ENCODE measurements at places on chromosomes 3 and 15. TPM values are rescaled to one million over a fixed set of nuclear protein-coding genes. Genes with fewer than 3 reads are reported as not detected.

GRCh38 chr3:190854062-190854461 is 8.4 kb downstream of the GMNC start:
- DNase-seq = no peak
- H3K4me1 ChIP-seq = no peaks in the 10 kb centered on the region
- no peaks in the 10 kb centered on the region for H3K27me3 ChIP-seq
- no peak overlapping the region for H3K27ac ChIP-seq
- H3K36me3 ChIP-seq = no peaks in the 10 kb centered on the region

- no peaks in the 10 kb centered on the region for H3K4me1 ChIP-seq
- no peaks in the 10 kb centered on the region for H3K36me3 ChIP-seq
- no peak overlapping the region for H3K27ac ChIP-seq
- no peaks in the 10 kb centered on the region for H3K27me3 ChIP-seq
These were observed 18.7 kb upstream of the BCL2A1 start for GRCh38 chr15:79989682-79990081.

DNA sequence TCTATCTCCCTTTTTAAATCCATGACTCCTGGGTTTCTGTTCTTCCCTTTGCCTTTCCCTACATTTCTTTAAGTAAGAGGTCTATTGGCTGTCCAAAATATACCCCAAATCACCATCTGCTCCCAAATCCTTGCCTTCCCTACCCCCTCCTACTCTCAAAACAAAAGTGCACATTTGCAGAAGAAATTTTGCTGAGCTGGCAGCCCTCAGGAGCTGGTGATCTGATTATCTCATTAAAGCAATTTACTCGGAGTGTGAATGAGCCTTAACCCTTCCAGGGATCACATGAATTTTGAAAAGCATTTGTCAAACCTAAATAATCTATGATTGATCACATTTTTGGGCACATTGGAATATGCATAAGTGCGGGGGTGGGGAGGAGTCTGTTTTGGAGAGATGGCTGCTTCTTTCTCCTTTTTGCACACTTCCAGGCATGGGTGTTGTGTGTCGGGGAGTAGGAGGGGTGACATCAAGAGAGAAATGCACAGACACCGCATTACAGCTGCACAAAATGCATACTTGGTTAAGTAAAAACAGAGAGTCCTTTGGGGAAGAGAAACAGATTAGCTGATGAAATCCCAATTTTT is 892.6 kb downstream of the TUSC7 start:
- H3K27ac ChIP-seq = no peak overlapping the region
- H3K36me3 ChIP-seq = no peaks in the 10 kb centered on the region
- no peak overlapping the region for H3K4me3 ChIP-seq
- no peak for DNase-seq
- no peaks in the 10 kb centered on the region for H3K4me1 ChIP-seq

- H3K27ac ChIP-seq = no peak overlapping the region
- H3K4me3 ChIP-seq = no peak overlapping the region
- DNase-seq = no peak
- H3K4me1 ChIP-seq = no peaks in the 10 kb centered on the region
- H3K27me3 ChIP-seq = no peaks in the 10 kb centered on the region
- no peaks in the 10 kb centered on the region for H3K36me3 ChIP-seq
These were observed 302.8 kb upstream of the TBC1D5 start for GRCh38 chr3:18044971-18045880.

GRCh38 chr3:57951066-57951882 is 56.9 kb upstream of the FLNB start:
- no peaks in the 10 kb centered on the region for H3K36me3 ChIP-seq
- no peaks in the 10 kb centered on the region for H3K27me3 ChIP-seq
- peak overlapping the region; percentile 93 for H3K27ac ChIP-seq
- peak; percentile 90 for DNase-seq

DNA sequence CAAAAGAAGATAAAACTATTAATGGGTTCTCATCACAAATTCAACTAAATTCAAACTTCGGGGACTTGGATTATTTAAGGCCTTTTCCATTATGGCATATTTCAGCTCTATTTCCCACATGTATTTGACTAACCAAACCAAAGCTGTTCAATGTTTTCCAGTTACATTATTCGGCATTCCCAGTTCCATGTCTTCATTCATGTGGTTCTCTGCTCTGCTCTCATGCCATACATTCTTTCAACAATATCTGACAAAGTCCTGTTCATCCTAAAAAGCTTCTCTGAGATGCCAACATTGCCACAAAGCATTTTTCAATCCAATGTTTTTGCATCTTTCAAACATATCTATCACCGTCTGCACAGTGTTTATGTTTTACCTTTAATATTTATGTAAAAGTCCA is 141.4 kb downstream of the GREM1 start:
- no peaks in the 10 kb centered on the region for H3K27me3 ChIP-seq
- H3K27ac ChIP-seq = no peak overlapping the region
- peaks cover 5% of the 10 kb centered on the region for H3K4me1 ChIP-seq

DNA sequence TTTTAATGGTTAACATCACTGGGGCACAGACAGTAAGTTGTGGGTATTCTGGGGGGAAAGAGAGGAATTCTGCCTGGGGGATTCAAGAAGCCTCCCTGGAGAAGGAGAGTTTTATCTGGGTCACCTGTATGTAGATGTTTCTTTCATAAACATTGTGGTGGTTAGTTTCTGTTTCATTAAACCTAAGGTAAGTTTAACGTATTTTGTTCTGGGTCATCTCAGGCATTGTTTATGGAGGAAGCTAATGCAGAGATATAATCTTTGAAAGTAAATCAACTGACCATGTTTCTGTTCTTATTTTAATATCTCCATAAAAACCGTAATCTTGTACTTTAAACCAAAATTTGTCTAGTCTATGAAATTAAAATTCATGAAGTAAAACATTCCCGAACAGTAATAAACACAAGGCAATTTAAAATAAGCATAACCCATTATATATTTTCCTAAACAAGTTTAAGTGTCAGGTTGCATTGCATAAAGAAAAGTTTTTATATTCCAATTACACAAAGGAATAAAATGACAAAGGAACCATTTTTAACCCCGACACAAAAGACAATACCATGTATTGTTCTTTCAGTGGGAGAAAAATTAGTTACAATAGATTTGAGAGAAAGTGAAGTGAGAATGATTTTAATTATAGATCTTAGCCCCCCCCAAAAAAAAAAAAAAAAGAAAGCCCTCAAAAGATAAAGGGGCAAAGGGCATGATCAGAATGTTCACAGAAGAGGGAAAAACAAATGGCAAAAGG is 274.6 kb upstream of the TBL1XR1 start:
- no peaks in the 10 kb centered on the region for H3K27me3 ChIP-seq
- no peaks in the 10 kb centered on the region for H3K36me3 ChIP-seq
- no peak overlapping the region for H3K4me3 ChIP-seq
- DNase-seq = no peak

- H3K4me1 ChIP-seq = no peaks in the 10 kb centered on the region
- peak overlapping the region; percentile 82 for H3K4me3 ChIP-seq
- H3K27ac ChIP-seq = no peak overlapping the region
- no peak for DNase-seq
- H3K36me3 ChIP-seq = no peaks in the 10 kb centered on the region
- no peaks in the 10 kb centered on the region for H3K27me3 ChIP-seq
These were observed 251.1 kb downstream of the TJP1 start for GRCh38 chr15:29570948-29571791.

DNA sequence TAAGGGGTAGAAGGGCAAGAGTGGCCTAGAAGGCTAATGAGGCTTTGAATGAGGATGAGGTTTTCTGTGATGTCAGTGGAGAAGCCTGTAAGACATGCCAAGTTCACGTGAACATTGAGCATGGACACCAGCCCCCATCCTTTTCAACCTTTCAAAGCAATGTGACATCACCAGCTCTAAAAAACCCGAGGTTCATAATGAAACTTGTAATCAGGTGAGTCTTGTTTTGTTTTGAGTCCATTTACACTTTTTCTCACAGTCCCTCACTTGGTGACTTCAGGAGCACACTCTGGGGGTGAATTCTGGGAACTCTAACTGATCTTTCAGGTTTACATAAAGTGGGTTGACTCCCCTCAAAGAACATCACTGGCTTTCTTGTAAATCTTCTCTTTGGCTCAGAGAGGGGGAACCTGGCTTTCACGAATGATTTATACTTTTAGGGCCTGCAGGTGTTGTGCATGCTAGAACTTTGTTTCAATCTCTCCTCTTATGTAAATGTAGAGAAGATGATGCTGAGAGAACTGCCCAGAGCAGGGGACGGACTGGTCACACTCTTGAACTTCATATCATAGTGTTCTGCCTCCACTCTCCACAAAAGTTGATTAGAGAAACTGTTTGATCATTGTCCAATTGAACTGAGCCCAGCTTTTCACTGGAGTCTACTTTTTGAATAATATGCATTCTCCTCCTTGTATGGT is 224.7 kb upstream of the SATB1 start:
- H3K4me1 ChIP-seq = no peaks in the 10 kb centered on the region
- no peaks in the 10 kb centered on the region for H3K27me3 ChIP-seq
- DNase-seq = no peak
- no peak overlapping the region for H3K4me3 ChIP-seq
- no peak overlapping the region for H3K27ac ChIP-seq
- no peaks in the 10 kb centered on the region for H3K36me3 ChIP-seq

DNA sequence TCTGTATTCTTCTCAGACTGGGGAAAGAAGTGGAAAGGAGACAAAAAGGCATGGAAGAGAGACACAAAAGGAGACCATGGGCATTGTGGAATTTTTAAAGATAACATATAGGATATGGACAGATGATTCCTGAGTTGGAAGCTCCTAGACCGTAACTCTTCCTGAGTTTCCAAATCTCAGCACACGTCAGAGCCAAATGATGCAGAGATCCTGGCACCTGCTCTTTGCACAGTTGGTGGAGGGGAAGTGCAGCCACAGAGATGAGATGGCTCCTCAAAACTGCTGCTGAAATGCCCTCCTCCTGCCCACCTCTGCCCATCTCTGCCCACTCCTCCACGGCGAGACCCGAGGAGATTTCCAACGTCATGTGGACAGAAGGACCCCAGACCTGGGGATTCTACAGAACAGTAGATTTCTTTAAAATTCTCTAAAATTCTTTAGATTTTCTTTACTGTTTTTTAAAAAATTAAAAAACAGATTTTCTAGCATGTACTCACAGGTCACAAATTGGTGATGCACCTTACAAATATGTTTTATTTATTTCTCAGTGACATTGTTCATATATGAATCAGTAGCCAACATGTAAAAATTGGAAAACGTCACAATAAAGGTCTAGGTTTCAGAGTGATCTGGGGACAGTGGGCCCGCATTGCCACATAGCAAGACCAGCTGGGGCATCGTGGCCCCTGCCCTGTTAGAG is 8.1 kb downstream of the CPN2 start:
- H3K27me3 ChIP-seq = no peaks in the 10 kb centered on the region
- no peaks in the 10 kb centered on the region for H3K4me1 ChIP-seq
- H3K36me3 ChIP-seq = no peaks in the 10 kb centered on the region
- DNase-seq = no peak
- no peak overlapping the region for H3K27ac ChIP-seq

- H3K27me3 ChIP-seq = no peaks in the 10 kb centered on the region
- no peaks in the 10 kb centered on the region for H3K36me3 ChIP-seq
- no peak for DNase-seq
These were observed 6.5 kb downstream of the MCTP2 start for GRCh38 chr15:94237903-94238302.

DNA sequence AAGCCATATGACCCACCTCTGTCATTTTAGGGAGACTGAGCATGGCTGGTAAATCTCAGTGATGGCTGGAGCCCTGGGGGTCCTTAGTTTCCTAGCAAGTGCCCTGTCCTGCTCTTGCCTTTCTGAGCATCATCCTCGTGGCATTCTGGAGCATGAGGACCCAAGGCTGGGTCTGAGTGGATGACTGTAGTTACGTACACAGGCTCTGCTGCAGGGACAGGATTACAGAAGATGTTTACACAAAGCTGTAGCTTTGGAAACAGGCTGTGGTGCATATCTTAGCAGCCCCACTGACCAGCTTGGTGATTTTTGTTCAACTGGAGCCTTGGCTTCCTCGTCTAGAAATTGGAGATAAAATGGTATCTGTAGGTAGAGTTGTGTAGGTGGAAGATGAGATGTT is 272.9 kb upstream of the CTDSPL start:
- no peak overlapping the region for H3K4me3 ChIP-seq
- H3K4me1 ChIP-seq = peaks cover 68% of the 10 kb centered on the region
- H3K27me3 ChIP-seq = no peaks in the 10 kb centered on the region
- DNase-seq = no peak

DNA sequence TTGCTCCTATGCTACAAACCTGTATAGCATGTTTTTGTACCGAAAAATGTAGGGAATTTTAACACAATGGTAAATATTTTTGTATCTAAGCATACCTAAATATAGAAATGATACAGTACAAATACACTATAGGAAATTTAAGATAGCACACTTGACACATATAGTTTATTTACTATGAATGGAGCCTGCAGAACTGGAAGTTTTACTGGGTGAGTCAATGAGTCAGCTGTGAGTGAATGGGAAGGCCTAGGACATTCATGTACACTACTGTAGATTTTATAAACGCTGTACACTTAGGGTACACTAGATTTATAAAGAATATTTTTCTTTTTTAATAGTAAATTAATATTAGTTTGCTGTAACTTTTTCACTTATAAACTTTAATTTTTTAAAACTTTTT is 707.7 kb upstream of the EPHA6 start:
- no peaks in the 10 kb centered on the region for H3K36me3 ChIP-seq
- no peak overlapping the region for H3K4me3 ChIP-seq
- H3K27me3 ChIP-seq = no peaks in the 10 kb centered on the region
- no peak for DNase-seq

DNA sequence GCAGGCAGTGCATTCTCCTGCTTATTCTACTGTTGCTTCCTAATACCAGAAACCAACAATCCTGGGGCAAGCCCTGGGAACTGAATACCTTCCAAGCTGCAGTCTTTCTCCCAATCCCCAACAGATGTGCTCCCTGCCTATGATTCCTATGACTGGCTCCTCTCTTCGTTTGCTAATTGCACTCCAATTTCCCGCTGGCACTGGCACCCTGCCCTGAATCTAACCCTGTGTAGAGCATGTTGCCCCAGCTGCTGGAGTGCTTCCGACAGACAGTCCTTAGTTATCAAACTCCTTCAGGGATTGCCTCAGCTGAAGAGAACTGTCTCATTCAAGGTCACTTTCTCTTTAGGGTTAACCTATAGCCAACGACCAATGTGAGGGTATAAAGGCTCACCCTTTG is 214.1 kb downstream of the NECTIN3 start:
- H3K4me3 ChIP-seq = no peak overlapping the region
- H3K4me1 ChIP-seq = no peaks in the 10 kb centered on the region
- no peaks in the 10 kb centered on the region for H3K27me3 ChIP-seq
- no peak overlapping the region for H3K27ac ChIP-seq
- no peaks in the 10 kb centered on the region for H3K36me3 ChIP-seq

DNA sequence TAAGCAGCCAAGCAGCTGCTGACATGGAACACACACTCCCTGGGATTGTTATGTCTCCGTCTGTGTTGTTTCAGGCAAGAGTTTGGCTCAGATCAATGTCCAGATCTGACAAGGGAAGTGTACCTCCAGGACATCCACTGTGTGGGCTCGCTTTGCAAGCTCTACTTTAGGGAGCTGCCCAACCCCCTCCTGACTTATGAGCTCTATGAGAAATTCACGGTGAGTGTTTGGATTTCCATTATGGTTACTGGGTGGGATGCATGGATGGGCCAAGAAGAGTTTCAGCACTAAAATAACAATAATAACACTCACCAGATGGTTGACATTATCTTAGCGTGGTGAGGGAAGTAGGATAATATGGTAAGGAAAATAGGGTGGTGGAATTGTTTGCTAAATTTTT is 74.1 kb downstream of the ARHGAP31 start:
- no peak overlapping the region for H3K27ac ChIP-seq
- H3K4me1 ChIP-seq = no peaks in the 10 kb centered on the region
- peaks cover 16% of the 10 kb centered on the region for H3K36me3 ChIP-seq
- H3K4me3 ChIP-seq = no peak overlapping the region

The THAP10 gene
- total RNA-seq = 3.1 TPM

The PCOLCE2 gene
- 58.1 TPM for total RNA-seq

The CCR8 gene
- not detected for total RNA-seq

The TMEM45A gene
- 30.9 TPM for total RNA-seq

The TP63 gene
- not detected for total RNA-seq

The RPL35A gene
- 291 TPM for total RNA-seq

The PAQR9 gene
- total RNA-seq = not detected

The HCN4 gene
- total RNA-seq = not detected

The DCUN1D1 gene
- total RNA-seq = 8.4 TPM

Measured in ascending aorta (tissue), 2 donors.